ENCODE measurements at places on chromosomes 5 and 9.

GRCh38 chr5:84285641-84286637, 98.7 kb downstream of the EDIL3 start:
- DNase-seq, result no peak

- no peak for DNase-seq
Measured at GRCh38 chr5:169350016-169350415, 49.1 kb upstream of the SLIT3 start.

DNA sequence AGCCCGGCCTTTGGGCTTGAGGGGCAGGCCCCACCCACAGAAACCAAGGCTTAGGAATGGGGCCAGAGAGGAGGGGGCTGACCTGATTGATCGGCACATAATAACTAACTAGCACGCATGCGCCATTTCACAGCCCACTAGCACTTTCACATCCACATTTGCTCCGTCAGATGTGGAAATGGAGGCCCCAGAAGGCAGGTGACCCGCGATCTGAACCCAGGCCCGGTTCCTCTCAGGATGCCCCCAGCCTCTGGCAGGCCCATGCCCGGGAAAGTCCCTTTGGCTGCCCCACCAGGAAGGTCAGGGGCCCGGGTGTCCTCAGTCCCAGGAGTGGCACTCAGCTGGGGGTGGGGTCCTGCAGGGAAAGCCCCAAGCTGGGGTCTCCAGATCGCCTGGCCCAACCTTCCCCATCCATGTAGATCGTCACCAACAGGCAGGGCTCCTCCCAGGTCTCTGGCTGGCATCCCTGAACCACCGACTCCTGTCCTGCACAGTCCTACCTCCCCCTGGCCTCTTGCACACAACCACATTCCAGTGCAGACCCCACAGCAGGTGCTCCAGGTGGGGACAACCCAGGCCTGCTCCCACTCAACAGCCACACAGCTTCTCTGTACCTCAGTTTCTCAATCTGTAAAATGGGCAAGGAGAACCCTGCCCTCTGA, 46.7 kb downstream of the VAV2 start:
- DNase-seq, result peak; percentile 26

- DNase-seq, result peak; percentile 60
Measured at GRCh38 chr9:127557466-127557869, 54.6 kb upstream of the STXBP1 start.

DNA sequence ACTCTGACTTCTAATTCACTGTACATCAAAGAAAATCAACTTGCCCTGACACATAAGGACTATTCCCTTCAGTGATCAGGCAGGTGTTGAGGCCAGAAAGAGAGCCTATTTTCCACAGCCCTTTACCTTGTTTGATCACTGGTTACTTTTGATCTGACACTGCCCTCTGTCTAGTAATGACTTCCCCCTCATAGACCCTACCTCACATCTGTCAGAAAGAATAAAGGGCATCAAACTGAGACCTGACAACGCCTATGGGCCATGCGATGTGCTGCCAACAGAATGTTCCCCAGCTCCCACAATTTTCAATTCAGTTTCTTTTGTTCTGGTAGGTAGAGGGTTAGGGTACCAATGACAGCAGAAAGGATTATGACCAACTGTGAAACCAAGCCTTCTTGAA, 47.7 kb downstream of the FBXL17 start:
- no peak for DNase-seq

- no peak for DNase-seq
Measured at GRCh38 chr5:109907189-109907588, 217.5 kb downstream of the MAN2A1 start.

GRCh38 chr5:123855609-123856008, 343.6 kb downstream of the CSNK1G3 start:
- no peak for DNase-seq

DNA sequence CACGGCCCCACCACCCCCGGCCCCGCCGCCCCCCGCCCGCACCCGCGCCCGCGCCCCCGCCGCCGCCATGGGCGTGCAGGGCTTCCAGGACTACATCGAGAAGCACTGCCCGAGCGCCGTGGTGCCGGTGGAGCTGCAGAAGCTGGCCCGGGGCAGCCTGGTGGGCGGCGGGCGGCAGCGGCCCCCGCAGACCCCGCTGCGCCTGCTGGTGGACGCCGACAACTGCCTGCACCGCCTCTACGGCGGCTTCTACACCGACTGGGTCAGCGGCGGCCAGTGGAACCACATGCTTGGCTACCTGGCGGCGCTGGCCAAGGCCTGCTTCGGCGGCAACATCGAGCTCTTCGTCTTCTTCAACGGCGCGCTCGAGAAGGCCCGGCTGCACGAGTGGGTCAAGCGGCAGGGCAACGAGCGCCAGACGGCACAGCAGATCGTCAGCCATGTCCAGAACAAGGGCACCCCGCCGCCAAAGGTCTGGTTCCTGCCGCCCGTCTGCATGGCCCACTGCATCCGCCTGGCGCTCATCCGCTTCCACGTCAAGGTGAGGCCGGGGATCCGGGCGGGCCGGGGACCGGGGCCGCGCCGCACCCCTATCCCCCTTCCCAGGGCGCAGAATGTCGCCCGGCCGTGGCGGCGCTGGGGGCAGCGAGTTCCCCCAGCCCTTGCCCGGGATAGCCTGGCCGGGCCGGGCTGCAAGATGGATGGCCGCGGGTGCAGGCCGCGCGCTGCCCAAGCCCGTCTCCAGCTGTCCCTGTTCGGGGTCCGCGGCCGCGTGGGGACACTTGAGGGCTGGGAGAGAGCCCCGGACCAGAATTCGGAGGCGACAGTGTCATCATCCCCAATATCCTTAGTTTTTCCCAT, 594 bp downstream of the FAM120A start:
- DNase-seq, result peak; percentile 68

- DNase-seq, result no peak
Measured at GRCh38 chr9:74817816-74818215, 69.9 kb downstream of the TRPM6 start.

DNA sequence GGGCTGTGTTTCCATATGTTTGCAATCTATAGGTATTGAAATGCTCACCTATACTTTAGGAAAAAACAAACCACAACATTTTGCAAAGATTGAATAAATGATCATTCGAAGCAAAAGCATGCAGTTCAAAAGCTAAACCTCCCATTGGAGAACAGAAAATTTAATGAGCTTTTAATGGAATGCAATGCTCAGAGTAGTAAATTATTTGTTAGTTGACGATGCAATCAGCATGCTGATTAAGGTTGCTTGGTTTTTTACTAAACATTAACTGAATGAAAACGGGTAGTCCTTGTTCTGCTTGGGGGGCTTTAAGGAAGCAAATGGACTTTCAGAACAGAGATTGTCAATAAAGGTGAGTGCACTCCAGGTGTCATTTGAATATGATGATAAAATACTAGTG, 123.3 kb upstream of the TMEM161B start:
- DNase-seq, result no peak

GRCh38 chr5:39485079-39485478, 60.3 kb upstream of the DAB2 start:
- DNase-seq, result no peak

- peak; percentile 46 for DNase-seq
Measured at GRCh38 chr5:37932450-37932849, 92.6 kb upstream of the GDNF start.

DNA sequence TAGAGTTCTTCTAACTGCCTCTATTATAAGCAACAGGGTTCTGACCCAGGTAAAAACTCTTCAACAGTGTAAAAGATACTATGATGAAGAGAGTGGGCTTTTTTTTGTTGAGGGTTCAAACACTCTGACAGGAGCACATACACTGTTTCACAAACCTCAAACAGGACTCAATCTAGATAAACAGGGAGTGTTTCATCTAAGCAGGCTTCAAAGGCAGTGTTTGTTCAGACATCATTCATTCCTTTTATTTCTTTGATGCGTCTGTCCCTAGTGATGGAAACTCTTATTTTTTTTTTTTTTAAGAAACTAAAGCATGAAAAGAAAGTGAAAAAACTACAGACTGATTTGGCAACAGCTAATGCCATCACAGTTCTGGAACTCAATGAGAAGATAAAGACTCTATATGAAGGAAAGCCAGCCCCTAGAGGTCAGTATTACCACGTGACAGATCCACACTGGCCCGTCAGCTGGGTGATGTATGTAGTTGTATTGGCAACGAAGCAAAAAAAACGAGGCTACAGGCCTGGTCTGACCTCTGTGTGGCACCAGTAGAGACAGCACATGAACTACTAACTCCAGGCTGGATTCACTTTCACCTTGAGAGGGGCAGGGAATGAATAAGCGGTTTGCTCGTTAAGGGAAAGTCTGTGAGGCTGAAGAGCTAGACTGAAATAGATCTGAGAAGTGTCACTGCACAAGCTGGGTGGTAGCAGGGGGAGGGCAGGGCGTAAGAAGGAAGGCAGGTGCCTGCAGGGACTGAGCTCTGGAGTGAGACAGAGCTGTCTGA, 172.2 kb downstream of the CCDC192 start:
- DNase-seq, result peak; percentile 63

- DNase-seq, result no peak
Measured at GRCh38 chr5:56479696-56480077, 246.6 kb upstream of the ANKRD55 start.

GRCh38 chr9:133901184-133901835, 90.8 kb downstream of the VAV2 start:
- no peak for DNase-seq

DNA sequence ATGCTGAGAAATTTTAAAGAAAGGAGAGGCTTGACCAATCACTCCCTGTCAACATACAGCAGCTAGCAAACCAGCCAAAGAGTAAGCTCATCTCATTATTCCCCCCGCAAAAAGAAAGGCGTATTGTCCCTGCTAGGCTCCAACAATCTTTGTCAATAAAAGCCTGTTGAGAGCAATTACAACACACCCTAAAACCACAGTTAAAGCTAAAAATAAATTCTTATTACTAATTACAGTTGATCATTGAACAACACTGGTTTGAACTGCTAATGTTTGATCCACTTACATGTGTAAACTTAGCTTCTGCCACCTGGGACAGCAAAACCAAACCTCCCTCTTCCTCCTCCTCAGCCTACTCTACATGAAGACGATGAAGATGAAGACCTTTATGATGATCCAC, 151.2 kb downstream of the TSSK1B start:
- DNase-seq, result no peak

DNA sequence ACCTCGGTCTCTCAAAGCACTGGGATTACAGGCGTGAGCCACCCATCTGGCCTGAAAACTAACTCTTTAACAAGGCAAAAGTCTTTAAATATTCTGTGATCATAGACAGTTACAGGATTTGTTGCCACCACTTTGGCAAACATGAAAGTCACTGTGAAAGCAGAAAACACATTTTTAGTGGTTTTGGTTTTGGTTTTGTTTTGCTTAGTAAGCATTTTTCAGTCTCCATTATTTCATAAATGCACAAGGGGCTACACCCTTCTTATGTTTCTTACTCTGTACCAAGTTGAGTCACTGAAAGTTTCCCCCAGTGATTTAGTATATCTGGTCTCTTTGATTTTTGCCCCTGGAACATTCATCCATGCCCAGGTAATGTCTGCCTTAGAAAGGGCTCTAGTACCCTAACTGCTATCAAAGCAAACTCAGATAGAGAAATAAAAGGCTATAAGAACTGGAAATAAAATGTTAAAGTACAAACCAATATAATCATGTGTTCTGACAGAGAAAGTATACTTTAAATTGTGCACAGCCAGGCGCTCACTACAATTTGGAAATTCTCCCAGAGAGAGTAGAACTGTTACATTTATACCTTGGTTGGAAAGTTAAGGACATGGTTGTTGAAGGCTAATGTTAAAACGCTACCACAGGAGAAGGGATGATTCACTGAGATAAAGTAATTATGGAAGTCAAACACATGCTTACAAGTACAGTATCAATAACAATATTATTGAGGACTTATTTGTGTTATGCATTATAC, 1022.5 kb upstream of the DMAC1 start:
- no peak for DNase-seq

- no peak for DNase-seq
Measured at GRCh38 chr5:176762489-176762888, 47.9 kb upstream of the UNC5A start.

DNA sequence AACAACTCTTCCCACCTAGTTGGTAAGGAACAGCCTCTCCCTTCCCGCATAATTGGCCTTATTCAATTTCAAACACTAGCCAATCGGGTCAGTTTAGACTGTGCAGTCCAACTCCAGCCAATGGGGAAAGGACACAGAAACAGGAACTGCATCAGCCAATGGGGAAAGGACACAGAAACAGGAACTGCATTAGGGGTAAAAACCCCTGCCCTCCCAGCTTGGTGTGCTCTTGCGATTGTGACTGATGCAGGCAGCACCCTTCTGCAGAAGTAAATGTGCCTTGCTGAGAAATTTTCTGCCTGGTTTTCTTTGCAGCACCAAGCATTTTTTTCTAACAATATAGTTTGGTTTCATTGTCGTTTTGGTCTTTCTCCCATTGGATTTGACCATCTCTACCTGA, 8.5 kb upstream of the GLT6D1 start:
- DNase-seq, result no peak

DNA sequence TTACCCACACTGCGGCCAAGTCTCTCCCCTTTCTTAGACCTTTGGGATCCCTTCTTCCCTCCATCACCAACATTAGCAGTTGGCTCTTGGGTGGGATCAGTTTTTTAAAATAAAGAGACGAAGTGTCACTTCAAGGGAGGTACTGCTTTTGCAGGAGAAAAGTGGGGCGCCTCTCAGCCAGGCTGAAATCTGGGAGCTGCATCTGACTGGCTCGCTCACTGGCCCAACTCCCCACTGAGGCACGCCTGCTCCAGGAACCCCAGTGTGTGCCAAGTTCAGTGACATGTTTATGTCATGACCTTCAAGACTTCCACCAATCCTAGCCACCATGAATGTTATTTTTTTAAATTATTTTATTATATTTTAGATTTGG, 130.5 kb downstream of the MVB12B start:
- DNase-seq, result no peak

DNA sequence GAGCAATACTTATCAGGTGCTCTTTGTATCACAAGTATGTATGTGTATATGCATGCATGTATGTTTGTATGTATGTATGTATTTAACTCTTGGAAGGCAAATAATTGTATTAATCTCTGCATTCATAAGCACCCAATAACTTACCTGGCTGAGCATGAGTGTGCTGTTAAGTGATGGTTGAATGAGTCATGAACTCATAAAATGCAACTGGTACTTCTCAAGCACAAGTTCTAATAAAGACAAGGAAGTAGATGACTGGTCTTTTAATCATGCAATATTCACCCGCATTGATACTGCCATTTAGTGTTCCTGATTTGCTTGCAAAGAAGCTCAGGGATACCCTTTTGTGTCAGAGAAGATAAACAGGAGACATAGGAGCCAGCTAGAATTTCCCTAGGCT, 204.9 kb upstream of the TRPM3 start:
- no peak for DNase-seq

- DNase-seq, result no peak
Measured at GRCh38 chr9:14441976-14442651, 128.2 kb upstream of the NFIB start.

DNA sequence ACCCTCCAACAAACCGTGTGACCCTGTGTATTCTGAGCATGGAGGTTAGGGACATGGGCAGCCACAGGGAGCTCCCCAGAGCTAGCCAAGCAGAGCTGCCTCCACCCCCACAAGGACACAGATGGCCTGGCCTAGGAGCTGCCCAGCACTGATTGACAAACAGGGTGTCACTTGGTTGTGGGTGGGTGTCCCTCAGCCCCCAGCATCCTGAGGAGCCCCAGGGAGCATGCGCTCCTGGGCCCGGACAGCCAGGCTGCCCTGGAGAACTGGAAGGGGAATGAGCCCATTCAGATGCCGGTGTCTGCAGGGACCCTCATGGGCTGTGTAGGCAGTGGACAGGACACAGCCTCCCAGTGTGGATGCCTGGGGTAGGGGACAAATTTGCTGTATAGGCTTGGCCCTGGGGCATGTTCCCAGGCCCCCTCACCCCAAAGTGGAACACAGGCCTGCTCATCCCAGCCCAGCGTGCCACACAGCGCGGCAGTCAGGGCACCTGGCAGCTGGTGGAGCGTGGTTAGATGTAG, 124.8 kb upstream of the LMX1B start:
- no peak for DNase-seq
